ENCODE measurements at places on chromosomes 5 and 9.

DNA sequence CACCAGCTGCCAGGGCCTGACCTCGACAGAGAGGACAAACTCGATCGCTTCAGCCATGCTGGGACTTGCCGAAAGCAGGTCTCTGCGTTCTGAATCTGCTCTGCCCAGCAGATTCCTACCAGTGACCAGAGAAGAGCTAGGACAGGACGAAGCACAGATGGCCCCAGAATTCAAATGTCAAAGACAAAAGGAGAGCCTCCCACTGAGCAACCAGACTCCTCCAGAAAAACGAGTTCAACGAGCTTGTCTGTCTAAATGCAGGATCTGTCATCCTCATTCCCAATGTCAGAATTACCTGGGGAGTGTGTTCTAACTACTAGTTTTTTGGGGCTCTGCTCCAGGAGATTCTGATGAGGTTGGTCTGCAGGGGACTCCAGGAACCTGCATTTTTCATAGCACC, 13.4 kb downstream of the AK8 start:
- DNase-seq, result no peak

DNA sequence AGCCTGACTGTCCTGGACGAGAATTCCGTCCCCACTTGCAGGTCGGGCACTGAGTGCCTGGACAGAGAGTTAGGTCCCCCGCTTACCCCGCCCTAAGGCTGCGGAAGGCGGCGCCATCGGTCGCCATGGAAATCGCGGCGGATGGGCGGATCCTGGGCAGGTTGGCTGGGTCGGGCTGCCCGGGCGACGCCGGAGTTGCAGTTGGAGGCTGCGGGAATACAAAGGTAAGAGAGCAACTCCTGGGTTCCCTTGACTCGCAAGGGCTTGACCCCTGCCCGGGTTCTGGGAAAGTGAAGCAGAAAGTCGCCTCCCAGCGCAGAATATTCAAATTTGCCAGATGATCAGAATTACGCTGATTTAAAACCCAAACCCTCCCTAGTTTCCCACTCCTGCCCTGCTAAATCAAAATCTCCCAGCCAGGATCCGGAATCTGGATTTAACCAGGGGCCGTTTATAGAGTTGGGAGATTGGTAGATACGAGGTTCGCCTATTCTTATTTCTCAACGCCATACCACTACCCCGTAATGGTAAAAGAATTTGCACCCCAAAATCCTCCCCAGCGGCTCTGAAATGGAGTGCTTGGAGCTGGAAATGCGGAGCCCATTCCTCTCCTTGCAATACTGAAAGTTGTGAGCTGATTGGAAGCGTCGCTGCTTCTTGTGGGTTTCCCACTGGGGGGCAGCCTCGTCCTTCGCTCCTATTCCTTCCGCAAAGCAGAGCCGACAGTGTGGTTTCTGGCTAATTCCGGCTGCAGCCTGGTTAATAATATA, 156.4 kb upstream of the RASEF start:
- DNase-seq, result no peak

DNA sequence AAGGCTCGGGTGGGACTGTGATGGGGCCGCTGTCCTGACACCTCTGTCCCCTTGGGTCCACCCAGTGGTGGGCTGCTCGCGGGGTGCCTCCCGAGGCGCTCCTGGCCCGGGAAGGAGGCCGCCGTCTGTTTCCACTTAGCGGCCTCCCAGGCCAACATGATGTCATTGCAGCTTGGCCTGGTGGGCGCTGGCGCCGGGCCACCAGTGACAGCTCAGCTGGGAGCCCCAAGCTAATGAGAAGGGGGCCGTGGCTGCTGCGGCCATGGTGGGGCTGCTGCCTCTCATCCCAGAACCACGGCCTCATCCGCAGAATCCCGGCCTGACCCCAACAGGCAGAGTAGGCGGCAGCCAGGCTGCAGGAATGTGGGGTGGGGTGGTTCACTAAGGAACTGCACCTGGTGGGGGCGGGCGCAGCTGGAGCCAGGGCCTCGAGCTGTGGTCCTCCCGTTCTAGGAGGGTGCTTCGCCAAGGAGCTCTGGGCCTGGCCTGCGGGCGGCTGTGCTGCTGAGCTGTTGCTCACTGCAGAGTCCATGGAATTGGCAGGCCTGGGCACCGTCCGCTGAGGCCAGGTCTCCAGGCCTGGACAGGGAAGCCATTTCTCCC, 123.5 kb upstream of the COL5A1 start:
- DNase-seq, result no peak

DNA sequence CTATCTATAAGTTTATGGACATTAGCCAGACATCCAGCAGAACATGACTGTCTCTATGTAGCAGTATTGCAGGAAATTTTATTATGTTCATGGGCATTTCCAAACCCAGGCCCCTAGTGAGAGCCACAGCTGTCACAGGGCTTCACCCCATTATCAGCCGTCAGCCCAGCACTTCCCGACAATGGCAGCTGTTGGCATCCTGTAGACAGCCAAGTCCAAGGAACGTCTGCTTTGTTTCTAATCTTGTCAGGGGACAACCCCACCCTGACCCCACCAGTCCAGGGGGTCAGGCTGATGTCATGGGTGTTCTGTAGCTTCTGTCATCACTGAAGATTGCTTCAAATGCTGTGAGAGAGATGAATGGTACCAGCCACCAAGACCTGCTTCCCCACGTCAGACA, 565.3 kb upstream of the BRINP1 start:
- DNase-seq, result no peak

DNA sequence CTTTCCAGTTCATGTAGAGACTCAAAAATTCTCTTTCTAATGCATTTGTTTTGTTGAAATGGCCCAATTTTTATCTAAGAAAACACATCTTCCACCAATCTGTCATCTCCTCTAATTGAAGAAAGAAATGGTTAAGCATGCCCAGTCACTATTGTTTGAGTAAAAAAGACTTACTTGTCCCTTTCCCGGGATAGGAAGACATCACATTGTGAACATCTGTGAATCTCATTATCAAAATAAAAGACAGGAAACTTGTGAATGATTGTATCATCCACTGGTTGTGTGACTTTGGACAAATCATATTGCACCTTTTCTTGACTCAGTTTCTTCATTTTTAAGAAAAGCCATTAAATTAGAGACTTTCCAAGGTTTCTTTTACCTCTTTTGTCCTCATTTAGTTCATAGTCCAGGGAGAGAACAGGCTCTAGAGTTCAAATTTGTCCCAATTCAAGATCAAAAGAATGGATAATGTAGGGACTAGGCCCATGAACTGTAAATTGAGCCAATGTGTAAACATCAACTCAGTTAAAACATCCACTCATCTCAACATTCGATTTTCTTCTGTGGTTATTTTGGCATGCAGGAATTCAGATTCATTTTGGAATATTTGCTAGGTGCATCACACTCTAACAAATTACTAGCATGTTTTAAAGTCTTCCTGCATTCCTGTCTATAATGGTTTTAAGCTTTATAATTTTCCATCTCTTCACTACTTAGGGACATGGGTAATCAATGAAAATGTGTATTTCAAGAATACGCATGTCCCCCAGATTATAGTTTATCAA, 838.0 kb upstream of the WWC1 start:
- no peak for DNase-seq

DNA sequence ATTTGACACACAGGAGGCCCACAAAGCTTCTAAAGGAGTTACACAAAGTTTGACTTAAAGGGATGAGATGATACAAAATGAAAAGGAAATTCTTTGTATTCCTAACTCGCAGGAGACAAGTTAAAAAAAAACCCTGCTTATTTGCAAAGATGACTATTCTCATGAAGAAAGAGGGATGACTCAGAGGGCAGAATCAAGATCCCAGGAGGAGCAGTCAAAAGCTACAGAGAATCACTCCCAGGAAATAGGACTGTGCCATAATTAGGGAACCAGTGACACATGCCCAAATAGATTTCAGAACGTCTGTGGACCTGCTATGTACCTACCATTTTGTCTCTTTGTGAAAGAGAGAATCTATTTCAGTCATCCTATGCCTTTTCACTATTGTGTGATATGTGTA, 103.5 kb upstream of the ARRDC3 start:
- DNase-seq, result no peak

- DNase-seq, result no peak
Observed at GRCh38 chr9:21993893-21994555, at the start of gene CDKN2A. TSS of gene CDKN2A (minus strand) at chr9:21994392.

GRCh38 chr5:7869474-7870136, 657 bp downstream of the MTRR start:
- no peak for DNase-seq

- no peak for DNase-seq
Observed at GRCh38 chr5:177378884-177379883, 5.0 kb upstream of the SLC34A1 start.

- no peak for DNase-seq
Observed at GRCh38 chr5:66113160-66113559, 30.9 kb upstream of the SREK1 start.
